ENCODE measurements at places on chromosomes 5 and 9.
A peak's percentile ranks its signal among the peaks of the same experiment; 100 is the strongest.

DNA sequence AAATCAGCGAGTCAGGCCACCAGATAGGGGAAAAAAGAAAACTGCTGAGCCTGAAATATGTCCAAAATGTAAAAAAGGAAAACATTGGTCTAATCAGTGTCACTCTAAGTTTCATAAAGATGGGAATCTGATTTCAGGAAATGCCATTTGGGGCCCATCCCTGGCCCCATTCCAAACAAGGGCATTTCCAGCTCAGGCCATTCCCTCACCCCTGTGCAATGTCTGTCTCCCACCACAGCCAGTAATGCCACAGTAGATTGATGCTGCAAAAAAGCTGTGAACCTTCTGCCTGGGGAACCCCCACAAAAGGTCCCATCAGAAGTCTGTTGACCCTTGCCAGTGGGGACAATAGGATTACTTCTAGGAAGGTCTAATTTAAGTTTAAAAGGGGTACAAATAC lies 199.6 kb downstream of the YTHDC2 start:
- no peak for DNase-seq

DNA sequence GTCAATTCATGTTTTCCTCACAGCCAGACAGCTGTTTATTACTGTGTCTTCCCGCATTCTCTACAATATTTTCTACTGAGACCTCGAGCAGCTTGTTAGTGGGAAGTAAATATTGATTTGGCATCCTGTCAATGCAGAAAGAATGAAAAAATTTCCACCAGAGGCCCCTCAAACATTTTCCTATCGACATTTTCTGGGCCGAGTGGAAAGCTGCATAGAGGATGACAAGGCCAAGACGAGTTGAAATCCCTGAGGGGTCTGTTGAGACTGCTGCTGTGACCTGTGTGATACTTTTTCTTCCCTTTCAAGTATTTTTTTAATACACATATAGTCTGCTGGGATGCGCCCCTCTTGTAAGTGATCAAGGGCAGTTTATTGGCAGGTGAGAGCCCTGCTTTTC lies 91.4 kb upstream of the SH3GL2 start:
- DNase-seq: no peak

DNA sequence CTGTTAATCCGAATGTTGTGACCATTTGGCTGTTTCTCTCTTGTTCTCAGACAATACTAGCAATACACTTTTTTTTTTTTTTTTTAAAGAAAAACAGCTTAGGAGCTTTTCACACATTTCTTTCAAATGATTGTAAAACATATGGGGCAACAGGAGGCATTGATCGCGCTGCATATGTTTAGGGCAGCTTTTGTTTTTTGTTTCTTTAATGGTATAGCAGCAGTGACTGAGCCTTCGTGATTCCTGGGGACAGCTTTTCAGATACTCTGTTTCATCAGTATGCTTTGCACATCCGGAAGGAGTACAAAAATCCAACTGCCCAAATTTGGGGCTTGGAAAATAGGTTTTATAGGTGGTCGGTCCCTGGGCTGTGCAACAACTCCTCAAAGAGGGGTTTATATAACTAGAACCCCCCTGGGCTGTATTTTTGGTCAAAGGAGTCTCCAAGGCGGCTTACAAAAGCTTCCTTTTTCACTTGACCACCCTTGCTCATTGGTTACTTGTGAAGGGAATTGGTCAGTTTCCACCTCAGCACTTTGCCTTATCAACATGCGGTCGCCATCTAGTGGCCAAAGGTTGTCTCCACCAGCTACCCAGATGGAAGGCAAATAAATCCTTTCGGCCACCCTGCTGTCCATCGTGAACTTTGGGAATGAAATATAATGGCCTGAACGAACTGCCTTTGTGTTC lies 91.8 kb downstream of the PDE6A start:
- DNase-seq: peak; percentile 53

DNA sequence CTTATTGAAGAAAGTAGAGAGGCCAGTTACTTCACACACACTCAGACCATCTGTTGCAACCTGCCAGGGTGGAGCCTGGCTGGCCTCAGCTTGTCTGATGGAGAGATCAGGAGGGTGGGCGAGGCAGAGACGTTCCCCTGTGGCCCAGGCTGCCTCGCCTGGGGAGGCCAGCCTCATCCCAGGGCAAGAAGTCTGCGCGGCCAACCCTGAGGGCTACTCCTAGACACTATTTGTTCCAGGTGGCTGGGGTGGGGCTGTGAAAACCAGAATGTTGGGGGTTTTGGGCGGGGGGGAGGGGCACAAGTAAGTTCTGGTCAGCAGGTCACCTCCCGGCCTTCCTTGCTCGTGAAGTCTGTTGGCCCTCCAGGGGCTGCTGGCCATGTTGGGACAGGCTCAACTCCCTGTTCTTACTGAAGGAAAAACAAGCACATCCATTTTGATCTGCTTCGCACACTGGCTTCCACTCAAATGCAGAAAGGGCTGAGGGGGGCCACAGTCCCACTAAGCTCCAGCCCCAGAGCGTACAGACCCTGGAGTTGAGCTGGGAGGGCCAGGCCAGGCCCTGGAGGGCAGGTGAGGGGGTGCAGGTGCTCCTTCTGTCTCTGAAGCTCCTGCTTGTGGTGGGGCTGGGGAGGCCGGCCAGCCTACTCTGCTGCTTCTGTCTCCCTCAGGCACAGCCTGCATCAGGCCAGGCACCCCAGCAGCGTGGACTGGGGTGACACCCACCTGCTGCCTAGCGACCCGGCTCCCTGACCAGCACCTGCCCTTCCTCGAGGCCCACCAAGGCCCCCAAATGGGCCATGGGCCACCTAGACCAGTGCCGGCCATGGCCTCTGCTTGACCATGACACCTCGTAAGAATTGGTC lies 46.6 kb downstream of the SECISBP2 start:
- DNase-seq: no peak

DNA sequence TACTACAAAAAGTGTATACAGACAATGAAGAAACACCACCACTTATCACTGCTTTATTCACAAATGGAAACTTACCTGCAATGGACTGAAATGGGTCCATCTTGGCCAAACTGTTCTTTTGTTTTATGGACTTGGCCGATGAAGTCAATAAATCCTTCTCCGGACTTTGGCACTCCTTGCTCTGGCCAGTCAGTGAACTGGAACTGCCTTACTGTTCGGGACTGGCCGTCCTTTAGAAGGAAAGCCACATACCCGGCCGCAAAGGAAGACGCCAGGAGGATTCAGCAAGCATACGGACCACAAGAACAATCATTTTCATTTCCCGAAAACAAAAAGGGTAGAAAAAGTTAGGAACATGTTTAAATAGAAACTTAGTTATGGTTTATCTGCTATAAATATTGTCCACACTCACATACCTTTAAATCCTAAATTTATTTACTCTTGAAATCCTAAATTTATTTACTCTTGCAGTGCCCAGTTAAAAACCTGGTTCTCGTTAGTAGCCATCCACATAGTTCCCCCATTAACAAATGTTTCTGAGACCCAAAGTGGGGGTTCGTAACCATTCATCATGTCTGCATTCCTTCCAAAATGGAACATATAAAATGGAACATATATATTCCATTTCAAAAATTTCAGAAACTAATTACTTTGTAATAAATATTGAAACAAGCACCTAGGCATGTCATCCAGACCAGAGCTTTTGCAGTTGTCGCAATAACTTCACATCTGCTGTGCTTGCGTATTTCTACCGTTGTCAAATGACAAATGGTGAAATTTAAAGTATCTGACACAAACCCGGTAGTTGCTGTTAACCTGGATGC lies 532.1 kb upstream of the DMAC1 start:
- DNase-seq: no peak

DNA sequence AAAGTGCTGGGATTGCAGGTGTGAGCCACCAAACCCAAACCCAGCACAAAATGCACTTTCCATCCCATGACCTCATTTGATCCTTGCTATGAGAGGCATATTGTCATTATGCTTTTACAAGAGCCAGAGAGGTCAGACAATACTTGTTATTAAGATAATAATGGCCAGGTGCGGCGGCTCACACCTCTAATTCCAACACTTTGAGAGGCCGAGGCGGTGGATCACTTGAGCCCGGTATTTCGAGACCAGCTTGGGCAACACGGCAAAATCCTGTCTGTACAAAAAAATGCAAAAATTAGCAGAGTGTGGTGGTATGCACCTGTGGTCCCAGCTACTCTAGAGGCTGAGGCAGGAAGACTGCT lies 55.9 kb upstream of the IL17B start:
- DNase-seq: no peak

DNA sequence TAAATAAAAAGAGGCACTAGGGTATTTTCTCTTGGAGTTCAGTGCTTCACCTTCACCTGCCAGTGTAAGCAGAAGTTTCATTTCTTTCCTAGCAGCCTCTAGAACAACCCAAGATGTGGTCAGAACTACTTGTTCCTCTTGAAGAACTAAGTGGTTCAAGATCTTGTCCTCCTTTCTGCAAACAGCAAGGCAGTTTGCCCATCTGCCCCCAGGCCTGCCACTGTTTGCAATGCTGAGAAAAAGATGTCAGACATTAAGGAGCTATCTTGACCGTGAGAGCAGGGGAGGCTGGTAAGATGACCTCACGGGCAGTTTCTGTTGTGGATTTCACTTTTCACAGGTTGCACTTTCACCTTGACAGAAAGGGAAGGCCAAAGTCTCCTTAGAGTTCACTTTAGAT lies 52.0 kb upstream of the KLF4 start:
- DNase-seq: no peak

- DNase-seq: no peak
Observed at GRCh38 chr5:150342583-150342982, 14.9 kb upstream of the TCOF1 start.

DNA sequence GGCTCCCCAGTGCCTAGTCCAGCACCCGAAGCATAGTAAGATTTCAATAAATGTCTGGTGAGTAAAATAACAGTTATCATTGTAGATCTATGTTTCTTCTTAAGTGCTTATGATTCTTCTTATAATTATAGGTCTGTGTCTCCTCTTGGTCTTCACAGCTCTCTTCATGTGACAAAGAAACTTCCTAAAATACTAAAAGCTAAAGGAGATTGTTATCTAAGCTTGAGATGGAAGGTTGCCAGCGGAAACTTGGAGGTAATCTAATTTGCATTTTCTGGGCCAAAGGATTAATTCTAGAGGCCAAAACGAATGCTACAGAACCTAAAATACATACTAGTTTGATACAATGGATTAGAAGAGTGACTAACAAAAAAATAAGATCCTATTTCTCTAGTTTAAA lies 13.6 kb upstream of the ARHGAP26 start:
- no peak for DNase-seq

DNA sequence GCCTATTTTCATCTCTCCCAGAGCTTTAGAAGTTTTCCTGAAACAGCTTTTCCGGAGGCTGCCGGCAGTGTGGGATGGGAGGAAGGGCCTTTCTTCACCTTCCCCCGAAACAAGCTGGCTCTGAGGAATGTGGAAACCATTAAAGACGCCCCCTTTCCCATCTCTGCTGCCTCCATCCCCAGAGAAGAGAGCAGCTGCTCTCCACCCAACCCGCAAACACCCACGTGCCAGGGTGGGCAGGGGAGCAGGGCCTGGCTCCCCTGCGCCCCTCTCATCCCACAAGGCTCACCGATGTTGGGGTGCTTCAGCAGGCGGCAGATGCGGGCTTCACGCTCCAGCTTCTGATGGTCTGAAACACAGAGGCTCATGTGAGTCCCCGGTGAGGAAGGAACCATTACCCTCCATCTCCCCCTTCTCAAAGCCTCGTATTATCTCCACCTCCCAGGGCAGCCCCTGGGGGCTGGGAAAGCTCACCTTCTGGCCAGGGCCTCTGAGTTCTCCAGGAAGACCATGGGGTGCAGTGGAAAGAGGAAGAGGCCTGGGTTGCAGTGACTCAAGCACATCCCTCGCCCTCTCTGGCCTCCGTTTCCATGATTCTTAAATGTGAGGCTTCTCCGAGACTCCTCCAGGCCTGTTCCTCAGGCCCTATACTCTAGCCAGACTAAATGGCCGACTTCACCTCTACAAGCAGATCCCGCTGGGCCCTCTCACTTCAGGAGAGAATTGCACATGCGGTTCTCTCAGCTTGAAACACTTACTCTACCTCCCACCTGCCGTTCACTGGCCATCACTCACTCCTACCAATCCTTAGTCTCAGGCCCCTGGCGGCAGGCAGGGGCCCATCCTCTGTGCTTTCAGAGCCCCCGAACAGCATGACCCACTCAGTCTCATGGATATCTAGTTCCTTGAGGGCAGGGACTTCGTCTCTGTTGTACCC lies 24.6 kb downstream of the CAMK2A start:
- no peak for DNase-seq

DNA sequence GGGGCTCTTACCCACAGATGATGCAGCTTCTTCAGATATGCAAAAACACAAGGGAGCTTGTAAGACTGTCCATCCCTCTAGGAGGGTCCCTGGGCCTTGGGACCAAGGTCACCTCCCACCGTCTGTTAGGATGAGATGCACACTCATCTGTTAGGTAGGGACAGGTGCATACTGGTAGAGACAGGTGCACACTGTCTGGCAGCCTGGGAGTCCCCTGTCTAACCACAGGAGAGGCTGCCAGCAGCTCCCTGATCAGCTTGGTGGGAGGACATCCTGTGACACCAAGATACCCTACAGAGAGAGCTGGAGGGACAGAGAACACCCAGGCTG lies 13.2 kb downstream of the TSPAN17 start:
- DNase-seq: no peak

DNA sequence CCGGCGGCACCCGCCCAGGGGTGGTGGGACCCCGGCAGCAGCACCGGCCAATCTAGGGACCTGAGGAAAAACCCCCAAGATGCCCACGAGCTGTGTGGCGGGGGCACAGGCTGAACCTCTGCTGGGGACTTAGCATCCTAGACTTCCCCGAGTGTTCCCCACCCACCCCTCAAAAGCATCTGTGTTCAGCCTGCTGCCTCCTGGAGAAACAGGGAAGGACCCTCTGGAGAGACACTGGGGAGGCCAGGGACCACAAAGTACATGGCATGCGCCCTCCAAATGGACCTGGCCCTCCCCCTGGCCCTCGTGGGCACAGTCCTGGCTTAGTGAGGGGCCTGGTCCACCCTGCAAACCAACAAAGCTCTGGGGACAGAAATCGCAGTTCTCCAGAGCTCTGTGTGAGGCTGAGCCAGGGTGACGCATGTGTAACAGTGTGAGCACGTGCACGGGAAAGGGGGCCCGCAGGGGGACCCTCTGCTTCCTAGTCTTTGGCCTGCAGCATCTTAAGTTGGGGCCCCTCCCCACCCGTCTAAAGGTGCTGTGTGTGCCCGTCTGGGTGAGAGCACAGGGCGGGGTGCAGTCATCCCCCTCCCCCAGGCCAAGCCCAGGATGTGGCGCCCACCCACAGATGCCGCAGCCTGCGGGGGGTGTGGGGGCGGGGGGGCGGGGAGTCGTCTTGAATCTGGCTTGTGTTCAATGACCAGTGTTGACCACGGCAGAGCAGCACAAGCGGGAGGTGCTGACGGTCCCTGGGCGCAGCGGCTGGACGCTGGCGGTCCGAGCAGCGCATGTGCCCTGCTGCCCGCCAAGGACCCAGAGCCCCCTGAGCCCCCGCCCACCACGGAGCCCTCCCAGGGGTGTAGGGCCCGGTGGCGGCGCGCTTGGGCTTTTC lies 672 bp upstream of the KCNT1 start:
- no peak for DNase-seq
